Putamen (tissue), 1 donor: ENCODE measurements at places on chromosomes 2 and 18.

- DNase-seq: no peak
Observed at GRCh38 chr18:37254236-37254754, 311.3 kb downstream of the CELF4 start.

GRCh38 chr2:237156857-237157779, 71.4 kb downstream of the COPS8 start:
- no peak for DNase-seq

DNA sequence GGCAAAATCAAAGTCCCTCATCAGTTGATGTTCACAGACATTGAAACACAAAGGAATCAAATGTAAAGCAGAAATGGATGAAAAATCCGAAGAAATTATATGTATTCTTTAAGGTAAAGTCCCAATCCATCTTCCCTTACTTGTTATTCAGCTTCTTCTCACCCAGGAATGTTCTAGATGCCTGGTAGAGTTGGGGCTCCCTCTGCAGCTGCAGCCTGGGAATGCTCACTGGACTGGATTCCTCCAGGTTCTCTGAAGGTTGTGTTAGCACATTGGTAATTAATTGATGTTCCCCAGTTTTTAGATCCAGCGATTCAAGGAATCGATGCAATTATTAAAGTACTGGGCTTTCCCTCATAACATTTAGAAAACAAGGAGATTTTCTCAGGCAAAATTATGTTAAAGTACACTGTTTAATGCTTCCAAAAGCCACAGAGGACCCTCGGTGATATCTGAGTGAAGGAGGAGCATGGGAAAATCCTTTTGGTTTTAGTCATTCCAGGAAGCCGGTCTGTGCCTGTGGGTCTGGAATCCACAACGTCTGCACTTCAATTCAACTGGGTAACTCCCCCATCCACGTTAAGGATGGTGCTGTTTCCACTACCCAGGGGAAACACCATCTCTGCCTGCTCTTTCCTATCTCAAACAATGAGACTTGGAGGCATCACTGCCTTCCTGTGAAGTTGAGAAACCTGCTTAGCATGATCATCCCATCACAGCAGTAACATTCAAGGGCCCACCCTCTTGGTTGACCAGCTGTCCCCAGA, 22.0 kb downstream of the NTSR2 start:
- no peak for DNase-seq

DNA sequence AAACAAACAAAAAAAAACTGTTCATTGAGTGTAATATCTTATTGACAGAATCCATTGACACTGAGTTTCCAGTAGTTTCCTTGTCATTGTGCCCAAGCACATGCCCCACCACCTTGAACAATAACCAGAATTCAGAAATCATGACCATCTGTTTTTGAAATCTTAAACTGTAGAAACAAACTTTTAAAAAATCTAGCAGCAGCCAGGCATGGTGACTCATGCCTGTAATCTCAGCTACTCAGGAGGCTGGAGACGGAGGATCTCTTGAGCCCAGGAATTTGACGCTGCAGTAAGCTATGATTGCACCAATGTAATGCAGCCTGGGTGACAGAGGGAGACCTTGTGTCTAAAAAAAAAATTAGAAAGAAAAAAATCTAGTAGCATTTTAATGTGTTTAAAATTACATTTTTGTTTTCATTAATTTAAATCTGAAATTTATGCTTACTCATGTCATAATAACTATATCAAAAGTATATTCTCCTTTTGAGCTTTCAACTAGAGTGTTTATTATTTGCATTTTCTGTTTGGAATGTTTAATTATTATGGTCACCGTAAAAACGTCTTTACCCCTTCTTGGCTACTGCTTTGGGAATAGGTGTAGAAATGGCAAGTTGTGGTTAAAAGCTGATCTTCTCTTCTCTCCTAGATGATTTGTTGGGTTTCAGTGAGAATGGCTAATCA, 25.2 kb upstream of the STON1 start:
- no peak for DNase-seq

DNA sequence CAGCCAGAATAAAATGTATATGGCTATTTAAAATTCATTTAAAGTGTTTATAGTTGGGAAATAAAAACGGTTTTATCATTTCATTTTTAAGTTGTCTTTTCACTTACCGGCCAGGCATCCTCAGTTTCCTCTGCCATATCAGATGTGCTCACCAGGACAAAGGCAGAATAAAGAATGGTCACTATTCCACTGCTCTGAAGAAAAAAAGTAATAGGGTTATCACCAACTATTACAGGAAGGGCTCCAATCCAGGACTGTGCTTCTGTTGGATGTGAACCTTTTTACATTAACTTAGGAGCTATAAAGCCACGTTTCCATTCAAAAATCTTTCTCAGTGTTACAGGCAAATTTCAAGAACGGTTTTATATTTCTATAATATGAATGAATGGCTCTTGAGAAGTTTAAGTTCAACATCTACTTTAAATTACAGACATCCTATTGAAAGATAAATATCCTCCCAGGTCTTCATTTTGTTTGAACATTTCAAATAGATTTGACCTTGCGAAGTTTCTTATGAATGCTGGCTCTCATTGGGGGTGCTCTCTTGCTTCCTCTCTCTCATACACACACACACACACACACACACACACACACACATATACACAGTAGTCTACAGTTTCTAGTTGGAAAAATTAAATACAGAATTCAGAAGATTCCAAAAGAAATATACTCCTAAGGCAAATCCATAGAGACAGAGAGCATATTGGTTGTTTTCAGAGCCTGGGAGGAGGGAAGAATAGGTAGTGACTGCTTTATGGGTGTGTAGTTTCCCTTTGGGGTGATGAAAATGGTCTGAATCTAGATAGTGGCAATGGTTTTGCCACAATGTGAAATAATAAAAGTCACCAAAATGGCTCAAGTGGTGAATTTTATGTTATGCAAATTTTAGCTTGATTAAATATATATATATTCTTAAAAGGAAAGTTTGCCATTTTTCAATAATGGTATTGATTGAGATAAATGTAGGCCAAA, 2.9 kb upstream of the SLC40A1 start:
- DNase-seq: no peak

DNA sequence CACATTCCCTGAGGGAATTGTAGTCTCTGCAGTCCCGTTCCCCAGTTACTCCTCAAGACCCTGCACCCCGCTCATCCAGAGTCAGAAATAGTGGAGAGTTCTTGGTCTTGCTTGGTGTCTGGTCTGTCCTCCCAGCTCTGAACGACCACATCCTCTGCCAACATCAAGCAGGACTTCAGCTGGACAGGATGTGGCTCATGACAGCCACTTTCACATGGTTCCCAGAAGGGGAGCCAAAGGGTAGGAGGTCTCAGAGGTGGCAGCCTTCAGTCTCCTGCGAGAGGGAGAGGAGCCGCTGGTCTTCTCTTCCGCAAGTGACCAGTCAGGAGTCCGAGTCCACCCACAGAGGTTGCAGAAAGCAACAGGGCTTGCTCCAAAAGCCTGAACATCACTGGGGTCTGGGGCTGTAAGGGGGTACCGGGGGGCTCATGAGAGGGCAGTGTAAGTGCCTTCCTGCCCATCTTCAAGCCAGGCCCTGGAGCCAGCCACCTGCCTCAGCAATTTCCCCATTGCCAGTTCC, 29.8 kb downstream of the B3GNT7 start:
- no peak for DNase-seq

- no peak for DNase-seq
Observed at GRCh38 chr2:126753501-126754212, 97.7 kb downstream of the GYPC start.

GRCh38 chr2:236113425-236113824, 54.8 kb downstream of the GBX2 start:
- DNase-seq: no peak

- no peak for DNase-seq
Observed at GRCh38 chr2:239216614-239217273, 184.1 kb downstream of the HDAC4 start.

DNA sequence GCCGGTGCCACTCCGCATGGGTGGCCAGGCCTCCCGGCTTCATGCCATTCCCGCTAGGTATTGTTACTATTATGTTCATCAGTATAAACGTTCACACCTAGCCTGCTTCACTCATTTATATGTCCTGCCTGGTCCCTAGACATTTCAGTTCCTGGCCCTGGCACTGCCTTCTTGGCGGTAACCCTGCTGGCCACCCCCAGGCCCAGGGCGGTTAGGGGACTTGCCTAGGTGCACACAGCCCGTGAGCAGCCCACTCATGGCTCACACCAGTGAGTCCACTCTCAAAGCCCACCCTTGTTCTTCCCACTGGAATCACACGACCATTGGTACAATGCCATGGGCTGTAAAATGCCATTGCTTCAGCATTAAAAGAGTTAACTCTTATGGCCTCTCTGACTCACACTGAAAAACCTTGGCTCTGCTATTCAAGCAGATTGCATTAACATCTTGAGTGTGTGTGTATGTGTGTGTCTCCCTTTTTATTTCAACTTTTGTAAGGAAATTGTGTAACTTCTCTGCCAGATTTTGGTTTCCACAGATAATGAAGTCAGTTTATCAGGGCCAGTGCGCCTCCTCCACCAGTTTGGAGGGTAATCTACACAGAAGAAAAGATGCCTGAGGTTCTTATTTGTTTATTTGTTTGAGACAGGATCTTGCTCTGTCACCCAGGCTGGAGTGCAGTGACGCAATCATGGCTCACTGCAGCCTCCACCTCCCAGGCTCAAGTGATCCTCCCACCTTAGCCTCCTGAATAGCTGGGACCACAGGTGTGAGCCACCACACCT, 74.2 kb downstream of the RAB31 start:
- DNase-seq: no peak

- DNase-seq: no peak
Observed at GRCh38 chr2:68849579-68850030, 21.6 kb downstream of the BMP10 start.

DNA sequence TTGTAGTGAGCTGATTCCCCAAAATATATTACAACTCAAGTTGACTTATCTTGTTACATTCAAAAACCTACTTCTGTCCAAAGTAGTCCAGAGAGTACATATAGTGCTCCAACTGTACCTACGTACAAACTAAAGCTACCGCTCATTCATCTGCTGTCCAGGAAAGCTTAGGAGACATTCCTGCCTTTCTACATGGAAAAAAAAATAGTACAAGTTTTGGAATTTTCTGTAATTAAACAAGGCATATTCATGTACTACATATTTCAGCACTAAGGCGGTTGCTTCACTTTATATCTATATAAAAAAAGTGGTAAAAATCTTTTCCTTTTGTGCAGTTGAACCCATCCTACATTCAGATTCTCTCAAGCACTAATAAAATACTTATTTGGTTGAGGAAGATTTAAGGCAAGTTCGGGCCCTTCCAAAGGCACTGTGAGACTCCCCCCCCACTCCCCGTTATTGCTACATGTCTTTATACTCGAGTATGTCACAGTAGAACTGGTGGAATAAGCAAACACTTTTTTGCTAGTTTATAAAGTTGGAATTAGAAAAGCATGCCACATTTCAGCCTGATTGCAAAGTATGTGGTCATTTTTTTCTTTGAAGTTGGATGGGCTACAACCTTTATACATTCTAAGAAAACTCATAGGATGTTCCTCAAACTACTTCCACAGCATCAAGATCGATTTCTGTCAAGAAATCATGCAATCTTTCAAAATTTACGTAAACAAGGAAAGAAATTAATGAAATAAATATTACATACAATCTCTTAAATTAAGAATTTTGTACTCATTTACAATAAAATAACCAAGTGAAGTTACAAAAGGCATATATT, 3.7 kb downstream of the ZFP36L2 start:
- DNase-seq: peak; percentile 20

GRCh38 chr2:181682795-181683517, 2.6 kb upstream of the NEUROD1 start:
- no peak for DNase-seq

DNA sequence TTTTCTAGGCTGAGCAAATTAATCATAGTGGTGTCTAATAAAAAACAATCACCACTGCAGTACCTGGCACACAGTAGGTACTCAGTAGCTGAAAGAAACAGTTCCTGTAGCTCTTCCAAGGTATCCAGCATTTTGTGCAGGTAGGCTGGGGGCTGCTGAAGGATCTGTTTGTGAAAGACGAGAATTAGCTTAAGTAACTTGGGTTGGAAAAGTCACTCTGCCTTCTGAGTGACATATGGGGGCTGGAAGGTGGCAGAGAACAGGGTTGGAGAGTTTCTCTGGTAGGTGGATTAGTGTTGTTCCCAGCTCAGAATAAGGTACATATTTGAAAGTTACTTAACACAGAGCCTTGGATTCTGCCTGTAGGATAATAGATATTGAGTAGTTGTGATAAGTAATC, 72.8 kb downstream of the FMNL2 start:
- peak; percentile 77 for DNase-seq

DNA sequence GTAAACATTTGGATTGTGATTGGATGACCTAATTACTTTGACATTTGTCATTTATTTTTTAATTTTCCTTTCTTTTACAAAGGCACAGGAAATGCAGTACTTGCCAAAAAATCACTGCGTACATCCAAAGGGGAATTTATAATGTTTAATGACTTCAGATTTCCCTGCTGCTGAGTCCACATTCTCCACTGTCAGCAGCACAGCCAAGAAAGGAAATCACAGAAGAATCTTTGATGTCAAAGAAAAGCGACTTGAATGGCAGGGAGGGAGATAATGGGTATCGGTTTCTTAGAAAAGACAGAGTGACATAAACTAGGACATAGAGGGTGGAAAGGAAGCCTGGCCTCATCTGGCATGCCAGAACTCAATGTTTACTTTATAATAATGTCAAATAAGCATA, 41.4 kb upstream of the COPS8 start:
- no peak for DNase-seq

GRCh38 chr2:112481050-112481527, 867 bp upstream of the TTL start:
- DNase-seq: peak; percentile 87

DNA sequence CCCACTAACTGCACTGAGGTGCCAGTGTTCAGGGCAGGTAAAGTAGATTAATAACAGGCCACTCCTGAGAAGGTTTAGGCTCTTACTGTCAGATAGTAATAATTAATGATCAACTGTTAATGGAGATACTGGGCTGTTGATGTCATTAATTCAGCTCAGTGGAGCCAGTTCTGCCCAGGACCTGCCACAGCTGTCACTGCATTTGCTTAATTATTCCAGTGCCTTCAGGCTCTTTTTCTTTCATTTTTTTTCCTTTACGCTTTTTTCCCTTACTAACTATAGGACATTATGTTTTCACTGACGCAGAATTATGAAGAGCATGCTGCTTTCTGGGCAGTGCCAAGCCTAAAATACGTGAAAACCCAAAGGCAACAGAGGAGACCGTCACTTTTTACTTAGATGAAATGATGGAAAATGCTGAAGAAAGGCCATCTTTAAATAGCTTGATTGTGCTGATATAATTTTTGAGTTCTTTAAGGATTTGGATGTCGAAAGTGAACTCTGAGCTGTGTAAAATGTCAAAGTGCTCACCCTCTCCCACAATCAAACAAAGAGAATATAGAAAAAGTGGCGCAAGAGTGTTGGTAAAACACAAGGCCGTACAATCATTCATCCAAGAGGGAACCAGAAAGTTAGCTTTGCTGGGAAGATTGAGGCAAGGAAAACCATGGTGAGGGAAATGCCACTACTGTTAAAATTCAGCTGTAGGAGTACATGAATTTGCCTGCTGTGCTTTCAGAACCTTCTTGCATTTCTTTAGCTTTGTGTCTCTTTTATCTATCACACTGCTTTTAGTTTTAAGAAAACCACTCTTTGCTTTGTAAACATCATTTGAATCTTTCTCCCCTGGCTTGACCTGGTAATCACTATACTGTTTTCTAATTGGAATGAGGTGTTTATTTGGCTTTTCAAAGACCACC, 192.0 kb upstream of the ZEB2 start:
- no peak for DNase-seq
